ENCODE measurements at places on chromosomes 5 and 9. TPM values are rescaled to one million over a fixed set of nuclear protein-coding genes. Genes with fewer than 3 reads are reported as not detected.

LHX2 gene
- not detected for total RNA-seq

- DNase-seq: no peak
- H3K4me3 ChIP-seq: no peak overlapping the region
- H3K27ac ChIP-seq: no peak overlapping the region
- H3K4me1 ChIP-seq: no peaks in the 10 kb centered on the region
- no peaks in the 10 kb centered on the region for H3K36me3 ChIP-seq
These were observed 158.9 kb downstream of the ADAMTSL1 start for GRCh38 chr9:18632632-18633403.

GRCh38 chr5:111772456-111773122 lies 15.6 kb upstream of the NREP start:
- no peak overlapping the region for H3K4me3 ChIP-seq
- peaks cover 13% of the 10 kb centered on the region for H3K4me1 ChIP-seq
- no peaks in the 10 kb centered on the region for H3K27me3 ChIP-seq
- H3K36me3 ChIP-seq: no peaks in the 10 kb centered on the region

- H3K27ac ChIP-seq: no peak overlapping the region
- H3K36me3 ChIP-seq: peaks cover 4% of the 10 kb centered on the region
- no peaks in the 10 kb centered on the region for H3K4me1 ChIP-seq
- no peak for DNase-seq
These were observed 17.4 kb downstream of the CEP78 start for GRCh38 chr9:78253285-78253684.

BAAT gene
- total RNA-seq: 1.0 TPM

PKD2L2 gene
- total RNA-seq: not detected

GRCh38 chr5:181221792-181222629 lies 1.1 kb upstream of the TRIM41 start:
- no peaks in the 10 kb centered on the region for H3K36me3 ChIP-seq
- peak; percentile 94 for DNase-seq
- peak overlapping the region; percentile 97 for H3K27ac ChIP-seq

GRCh38 chr5:108531367-108532128 lies 149.7 kb upstream of the FBXL17 start:
- no peaks in the 10 kb centered on the region for H3K36me3 ChIP-seq
- no peaks in the 10 kb centered on the region for H3K27me3 ChIP-seq
- no peak overlapping the region for H3K27ac ChIP-seq

- H3K36me3 ChIP-seq: no peaks in the 10 kb centered on the region
- no peak for DNase-seq
- H3K27ac ChIP-seq: no peak overlapping the region
- no peaks in the 10 kb centered on the region for H3K27me3 ChIP-seq
- no peak overlapping the region for H3K4me3 ChIP-seq
These were observed 34.1 kb downstream of the ELOVL7 start for GRCh38 chr5:60809891-60810425.

GRCh38 chr5:111518777-111519176 lies 6.4 kb upstream of the STARD4 start:
- no peak for DNase-seq
- no peaks in the 10 kb centered on the region for H3K36me3 ChIP-seq
- no peak overlapping the region for H3K4me3 ChIP-seq
- no peak overlapping the region for H3K27ac ChIP-seq

- H3K27me3 ChIP-seq: no peaks in the 10 kb centered on the region
- no peaks in the 10 kb centered on the region for H3K36me3 ChIP-seq
- peak overlapping the region; percentile 88 for H3K4me3 ChIP-seq
- peak overlapping the region; percentile 97 for H3K27ac ChIP-seq
- no peak for DNase-seq
These were observed 876 bp downstream of the CAAP1 start for GRCh38 chr9:26891726-26892125.

MOCS2 gene
- 33.0 TPM for total RNA-seq

ZCCHC7 gene
- total RNA-seq: 20.9 TPM

- no peak overlapping the region for H3K27ac ChIP-seq
- H3K4me1 ChIP-seq: no peaks in the 10 kb centered on the region
- H3K4me3 ChIP-seq: no peak overlapping the region
These were observed 381.9 kb upstream of the ZNF462 start for GRCh38 chr9:106481013-106481609.

GRCh38 chr9:124411514-124412227 lies 3.6 kb downstream of the PSMB7 start:
- H3K27me3 ChIP-seq: no peaks in the 10 kb centered on the region
- no peak overlapping the region for H3K4me3 ChIP-seq
- no peak overlapping the region for H3K27ac ChIP-seq
- DNase-seq: no peak
- H3K36me3 ChIP-seq: peaks cover 76% of the 10 kb centered on the region

STC2 gene
- total RNA-seq: 4.9 TPM

DNA sequence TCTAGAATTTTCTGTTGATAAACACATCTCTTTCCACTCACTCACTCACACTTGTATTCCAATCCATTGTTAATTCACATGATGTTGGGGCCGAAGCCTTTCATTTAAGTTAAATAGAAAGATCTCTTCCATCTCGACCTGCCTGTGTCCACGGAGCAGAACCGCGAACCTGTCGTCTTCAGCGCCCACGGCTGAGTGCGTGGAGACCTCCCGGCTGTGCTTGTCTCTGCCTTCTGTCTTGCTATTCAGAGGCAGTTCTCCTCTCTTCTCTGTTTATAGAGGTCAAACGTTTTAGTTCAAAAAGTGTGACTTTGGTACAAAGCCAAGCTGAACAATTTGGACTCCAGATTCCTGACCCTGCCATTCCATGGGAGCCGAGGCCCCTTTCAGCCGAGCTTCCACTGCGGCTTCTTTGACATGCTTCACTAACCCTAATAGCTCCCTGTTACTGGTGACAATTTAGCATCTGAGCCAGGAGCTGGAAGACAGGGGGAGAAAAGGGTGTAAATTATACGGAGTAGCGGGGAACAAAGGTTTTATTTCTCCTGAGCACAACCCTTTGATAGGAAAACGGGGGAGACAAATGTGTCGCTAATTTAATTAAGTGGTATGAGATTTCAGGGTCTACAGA lies 314.4 kb upstream of the IRX4 start:
- no peaks in the 10 kb centered on the region for H3K4me1 ChIP-seq
- H3K4me3 ChIP-seq: no peak overlapping the region
- H3K36me3 ChIP-seq: no peaks in the 10 kb centered on the region
- H3K27me3 ChIP-seq: no peaks in the 10 kb centered on the region
- no peak overlapping the region for H3K27ac ChIP-seq

DNA sequence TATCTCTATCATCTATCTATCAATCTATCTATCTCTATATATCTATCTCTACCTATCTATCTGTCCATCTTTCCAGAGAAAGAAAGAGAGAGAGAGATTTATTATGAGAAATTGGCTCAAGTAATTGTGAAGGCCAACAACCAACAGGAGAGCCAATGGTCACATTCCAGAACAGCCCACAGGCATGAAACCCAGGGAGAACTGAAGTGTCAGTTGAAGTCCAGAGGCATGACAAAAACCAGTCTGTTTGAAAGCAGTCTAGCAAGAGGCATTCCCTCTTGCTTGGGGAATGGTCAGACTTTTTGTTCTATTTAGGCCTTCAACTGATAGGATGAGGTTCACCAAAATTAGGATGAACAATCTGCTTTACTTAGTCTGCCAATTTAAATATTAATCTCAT lies 87.6 kb upstream of the PLCXD3 start:
- no peak for DNase-seq
- H3K27ac ChIP-seq: no peak overlapping the region
- H3K27me3 ChIP-seq: no peaks in the 10 kb centered on the region
- no peak overlapping the region for H3K4me3 ChIP-seq

NMUR2 gene
- 2.1 TPM for total RNA-seq

GABRA1 gene
- not detected for total RNA-seq

LMX1B gene
- 0.14 TPM for total RNA-seq

GRM6 gene
- total RNA-seq: not detected

GRCh38 chr9:88773627-88774244 lies 217.5 kb upstream of the S1PR3 start:
- no peaks in the 10 kb centered on the region for H3K27me3 ChIP-seq
- no peaks in the 10 kb centered on the region for H3K36me3 ChIP-seq
- no peak for DNase-seq
- peaks cover 10% of the 10 kb centered on the region for H3K4me1 ChIP-seq
- no peak overlapping the region for H3K27ac ChIP-seq

- no peaks in the 10 kb centered on the region for H3K27me3 ChIP-seq
- no peak for DNase-seq
- H3K36me3 ChIP-seq: no peaks in the 10 kb centered on the region
These were observed 188.8 kb downstream of the MRPS30 start for GRCh38 chr5:44997506-44997905.

RBM22 gene
- 51.2 TPM for total RNA-seq

- DNase-seq: no peak
- H3K27me3 ChIP-seq: no peaks in the 10 kb centered on the region
- no peaks in the 10 kb centered on the region for H3K4me1 ChIP-seq
- no peaks in the 10 kb centered on the region for H3K36me3 ChIP-seq
These were observed 57.8 kb upstream of the NRARP start for GRCh38 chr9:137359850-137360249.

DNA sequence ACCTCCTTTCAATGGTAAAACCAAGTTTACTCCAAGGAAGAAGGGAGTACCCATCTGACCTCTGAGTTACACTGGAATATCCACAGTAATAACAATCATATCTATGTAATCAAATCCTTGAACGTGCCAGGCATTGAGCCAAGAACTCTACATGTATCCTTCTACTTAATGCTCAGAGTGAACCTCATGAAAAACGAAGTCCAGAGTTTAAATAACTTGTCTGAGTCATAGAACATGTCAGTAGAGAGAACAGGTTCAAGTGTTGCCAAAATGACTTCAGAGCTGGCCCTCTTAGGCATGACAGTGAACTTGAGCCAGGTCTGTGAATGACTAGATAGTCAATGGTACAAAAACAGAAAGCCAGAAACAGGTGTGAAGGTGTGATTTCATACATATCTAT lies 164.1 kb upstream of the ZNF618 start:
- no peak overlapping the region for H3K4me3 ChIP-seq
- H3K27me3 ChIP-seq: no peaks in the 10 kb centered on the region
- H3K4me1 ChIP-seq: no peaks in the 10 kb centered on the region

PCDHGB4 gene
- 4.2 TPM for total RNA-seq

DNA sequence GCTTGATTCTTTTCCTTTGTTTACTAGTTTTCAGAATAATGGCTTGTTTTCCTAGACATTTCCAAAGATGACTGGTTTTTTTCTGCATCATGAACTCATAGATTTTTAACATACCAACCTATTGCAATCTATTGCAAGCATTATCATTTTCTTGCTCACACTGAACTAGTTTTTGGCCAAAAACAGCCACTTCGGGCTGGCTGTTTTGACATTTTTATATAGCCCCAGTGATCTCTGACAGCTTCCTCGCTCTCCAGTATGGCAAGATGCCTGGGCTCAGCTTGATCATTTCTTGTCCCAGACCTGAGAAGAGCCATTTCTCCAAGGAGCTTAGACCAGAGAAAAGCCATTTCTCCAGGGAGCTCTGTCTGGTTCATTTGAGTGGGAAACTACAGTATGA lies 94.3 kb upstream of the MAMDC2 start:
- DNase-seq: no peak
- no peak overlapping the region for H3K27ac ChIP-seq
- H3K4me1 ChIP-seq: no peaks in the 10 kb centered on the region
- H3K27me3 ChIP-seq: no peaks in the 10 kb centered on the region

- no peak overlapping the region for H3K27ac ChIP-seq
- H3K36me3 ChIP-seq: no peaks in the 10 kb centered on the region
- DNase-seq: no peak
- H3K27me3 ChIP-seq: no peaks in the 10 kb centered on the region
- no peaks in the 10 kb centered on the region for H3K4me1 ChIP-seq
These were observed 105.6 kb upstream of the RASGRF2 start for GRCh38 chr5:80854583-80854982.

GRCh38 chr5:73137563-73138530 lies 17.5 kb downstream of the TMEM171 start:
- no peak overlapping the region for H3K4me3 ChIP-seq
- no peak for DNase-seq
- H3K27ac ChIP-seq: no peak overlapping the region
- no peaks in the 10 kb centered on the region for H3K36me3 ChIP-seq

DNA sequence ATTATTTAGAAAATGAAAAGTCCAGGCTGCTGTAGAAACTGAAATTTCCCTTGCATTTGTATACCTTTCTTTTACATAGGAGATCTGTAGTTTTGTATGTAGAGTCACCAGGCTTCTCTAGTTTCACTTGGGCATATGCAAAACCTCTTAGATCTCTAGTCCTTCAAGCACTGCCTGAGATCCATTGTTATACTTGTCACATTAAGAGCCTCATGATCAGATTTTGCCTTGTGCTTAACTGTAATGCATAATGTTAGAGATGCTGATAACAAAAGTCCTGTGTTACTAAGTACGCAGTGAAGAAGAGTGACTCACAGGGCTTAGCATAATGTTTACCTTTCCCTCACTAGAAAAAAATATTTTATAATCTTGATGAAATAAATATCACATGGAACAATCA lies 250.2 kb downstream of the CYLC2 start:
- no peak overlapping the region for H3K4me3 ChIP-seq
- H3K27ac ChIP-seq: no peak overlapping the region
- no peak for DNase-seq
- no peaks in the 10 kb centered on the region for H3K4me1 ChIP-seq
- no peaks in the 10 kb centered on the region for H3K27me3 ChIP-seq

- no peaks in the 10 kb centered on the region for H3K27me3 ChIP-seq
- no peak overlapping the region for H3K27ac ChIP-seq
- H3K4me3 ChIP-seq: no peak overlapping the region
- peaks cover 10% of the 10 kb centered on the region for H3K4me1 ChIP-seq
These were observed 5.6 kb upstream of the IARS1 start for GRCh38 chr9:92299116-92299515.

DNA sequence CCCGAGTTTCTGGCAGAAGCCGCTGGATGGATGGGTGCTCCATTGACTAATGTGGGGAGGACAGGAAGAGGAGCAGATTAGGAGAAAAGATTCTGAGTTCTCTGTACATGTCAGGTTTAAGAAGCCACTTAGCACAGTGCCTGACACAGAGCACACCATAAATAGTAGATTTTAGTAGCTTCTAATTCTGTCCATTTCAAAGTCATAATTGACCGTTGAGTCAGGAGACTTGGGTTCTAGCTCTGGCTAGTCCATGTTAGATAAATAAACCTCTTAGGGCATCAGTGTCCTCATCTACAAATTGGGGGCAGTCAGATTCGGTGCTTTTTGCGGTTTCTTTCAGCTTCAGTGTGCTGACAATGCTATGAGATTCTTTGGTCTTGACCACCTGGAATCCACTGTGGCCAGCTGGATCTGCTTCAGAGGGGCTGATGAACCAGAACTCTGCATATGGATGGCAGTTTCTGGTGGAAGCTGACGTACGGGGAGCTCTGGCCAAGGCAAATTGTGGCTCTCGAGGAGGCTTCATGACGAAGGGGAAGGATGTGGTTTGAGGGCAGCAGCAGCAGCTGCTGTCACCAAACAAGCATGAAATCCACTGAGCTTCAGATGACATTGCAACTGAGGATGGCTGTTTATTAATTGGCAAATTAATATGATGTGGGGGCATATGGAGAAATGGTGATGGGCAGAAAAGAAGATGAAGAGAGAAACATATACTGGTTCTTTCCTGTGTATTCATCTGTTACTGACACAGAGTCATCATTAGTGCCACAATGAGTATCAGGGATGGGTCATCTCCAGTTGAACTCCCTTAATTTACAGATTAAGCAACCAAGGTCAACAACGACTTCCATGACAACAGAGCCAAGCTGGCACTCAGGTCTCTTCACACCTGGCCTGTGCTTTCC lies 134.4 kb downstream of the AOPEP start:
- H3K36me3 ChIP-seq: no peaks in the 10 kb centered on the region
- no peaks in the 10 kb centered on the region for H3K27me3 ChIP-seq
- peak overlapping the region; percentile 56 for H3K27ac ChIP-seq

- H3K4me1 ChIP-seq: peaks cover 4% of the 10 kb centered on the region
- H3K27ac ChIP-seq: no peak overlapping the region
- no peak overlapping the region for H3K4me3 ChIP-seq
- no peak for DNase-seq
- no peaks in the 10 kb centered on the region for H3K27me3 ChIP-seq
These were observed 58.6 kb downstream of the PAM start for GRCh38 chr5:102813740-102814139.
